ENCODE measurements at places on chromosomes 12 and 14. TPM values are rescaled to one million over a fixed set of nuclear protein-coding genes. Genes with fewer than 3 reads are reported as not detected.

KCNH5 gene
- total RNA-seq: not detected

STON2 gene
- total RNA-seq: 12.3 TPM

ANO4 gene
- not detected for total RNA-seq

CDKN3 gene
- total RNA-seq: 354 TPM

DNA sequence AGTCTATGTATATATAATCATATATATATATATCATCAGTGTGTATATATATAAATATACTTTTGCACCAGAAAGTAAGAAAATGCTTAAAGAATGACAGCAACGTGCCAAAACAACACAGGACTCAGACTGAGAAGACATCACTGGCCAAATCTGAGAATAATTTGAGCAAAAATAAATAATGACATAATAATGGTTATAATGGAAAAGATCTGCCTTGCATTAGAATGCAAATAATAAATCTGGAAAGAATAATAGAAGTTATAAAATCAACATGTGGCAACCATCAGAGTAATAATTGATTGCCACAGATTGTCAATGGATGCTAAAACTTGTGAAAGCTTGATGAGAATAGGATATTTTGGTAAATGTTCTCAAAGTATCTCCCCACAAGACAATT is 61.5 kb upstream of the PLEKHG7 start:
- DNase-seq: no peak
- no peaks in the 10 kb centered on the region for H3K4me1 ChIP-seq
- no peaks in the 10 kb centered on the region for H3K27me3 ChIP-seq
- no peak overlapping the region for H3K4me3 ChIP-seq

DNA sequence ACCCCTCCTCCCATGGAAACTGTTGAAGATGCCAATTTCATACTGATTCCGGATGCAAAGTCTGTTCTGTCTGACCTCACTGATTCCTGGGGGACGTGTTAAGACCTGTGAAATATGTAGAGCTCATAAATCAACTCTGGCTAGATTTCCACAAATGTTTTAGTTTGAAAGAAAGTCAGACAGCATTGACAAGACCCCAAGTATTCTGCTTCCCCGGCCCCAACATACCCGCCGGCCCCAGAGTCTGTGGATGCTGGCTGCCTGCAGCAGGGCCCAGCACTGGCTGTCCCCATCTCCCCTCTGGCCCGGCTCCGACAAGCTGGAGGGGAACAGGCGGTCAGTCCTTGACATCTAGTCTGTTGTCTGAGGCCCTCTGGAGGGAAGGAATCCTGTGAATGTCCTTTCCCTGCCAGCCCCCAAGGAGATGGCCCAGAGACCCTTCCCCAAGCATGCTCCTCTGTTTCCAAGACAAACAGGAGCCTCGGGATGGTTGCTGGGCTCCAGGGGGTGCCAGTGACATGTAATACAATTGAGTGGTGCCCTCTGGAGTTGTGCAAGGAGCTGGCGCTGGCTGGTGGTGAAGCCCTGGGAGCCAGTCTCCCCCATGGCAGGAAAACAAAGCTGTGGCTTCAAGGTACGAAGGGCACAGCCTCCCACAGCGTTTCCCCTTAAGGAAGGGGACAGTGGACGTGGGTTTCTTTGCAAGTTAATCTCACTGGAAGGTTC is 22.3 kb downstream of the FBLN5 start:
- no peak for DNase-seq
- H3K27me3 ChIP-seq: 0 out of 2 replicates have a peak, but pooled peaks cover 3% of the 10 kb centered on the region
- no peaks in the 10 kb centered on the region for H3K4me1 ChIP-seq
- no peaks in the 10 kb centered on the region for H3K36me3 ChIP-seq
- no peak overlapping the region for H3K27ac ChIP-seq
- H3K4me3 ChIP-seq: no peak overlapping the region

GRCh38 chr14:67524634-67524963 is 8.5 kb upstream of the PLEKHH1 start:
- DNase-seq: peak; percentile 45
- peaks cover 25% of the 10 kb centered on the region for H3K27me3 ChIP-seq
- H3K4me1 ChIP-seq: no peaks in the 10 kb centered on the region
- H3K4me3 ChIP-seq: no peak overlapping the region
- no peak overlapping the region for H3K27ac ChIP-seq

DNA sequence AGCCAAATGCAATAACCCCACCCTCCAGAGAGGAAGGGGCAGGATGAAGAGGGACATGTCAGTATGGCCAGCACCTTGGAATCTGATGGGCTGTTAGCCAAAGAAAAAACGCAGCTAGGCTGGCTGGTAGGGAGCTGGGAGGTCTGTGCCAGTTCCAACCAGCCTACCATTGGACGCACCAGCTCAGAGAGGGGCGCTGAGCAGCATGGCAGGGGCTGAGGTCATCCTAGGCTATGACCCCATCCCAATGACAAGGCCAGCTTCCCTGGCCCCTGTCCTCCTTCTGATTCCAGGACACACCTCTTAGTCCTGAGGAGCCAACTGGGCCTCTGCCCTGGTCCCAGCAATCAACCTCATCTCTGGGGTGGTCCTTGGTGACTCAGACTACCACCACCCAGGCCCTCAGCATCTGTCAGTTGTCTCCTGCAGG is 12.2 kb downstream of the ACTN1 start:
- H3K36me3 ChIP-seq: peaks cover 56% of the 10 kb centered on the region
- H3K27ac ChIP-seq: no peak overlapping the region
- no peak overlapping the region for H3K4me3 ChIP-seq
- no peak for DNase-seq

DNA sequence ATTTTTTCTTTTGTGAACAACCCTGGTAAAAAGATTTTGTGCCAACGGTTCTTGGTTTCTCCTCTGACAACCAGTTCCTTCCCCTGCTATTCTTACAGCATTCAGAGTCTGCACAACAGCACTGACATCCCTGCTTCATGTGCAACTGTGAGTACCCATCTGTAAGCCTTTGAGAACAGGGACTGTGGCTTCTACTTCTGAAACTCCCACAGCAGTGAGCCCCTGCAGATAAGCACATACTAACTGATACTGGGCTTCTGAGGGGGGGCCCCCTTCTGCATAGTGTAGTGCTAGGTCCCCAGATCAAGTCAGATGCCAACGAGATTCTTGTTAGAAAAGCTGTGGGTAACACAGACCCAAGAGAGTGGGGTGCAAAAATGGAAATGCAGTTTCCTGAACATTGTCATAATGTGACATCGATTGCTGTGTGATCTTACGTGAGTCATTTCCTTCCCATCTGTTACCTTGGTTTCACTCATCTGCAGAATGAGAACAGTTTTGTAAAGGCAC is 11.1 kb upstream of the NINJ2 start:
- no peaks in the 10 kb centered on the region for H3K4me1 ChIP-seq
- H3K27ac ChIP-seq: no peak overlapping the region
- no peak overlapping the region for H3K4me3 ChIP-seq
- no peaks in the 10 kb centered on the region for H3K27me3 ChIP-seq
- H3K36me3 ChIP-seq: no peaks in the 10 kb centered on the region
- peak; percentile 5 for DNase-seq

- no peak overlapping the region for H3K27ac ChIP-seq
- H3K27me3 ChIP-seq: no peaks in the 10 kb centered on the region
- no peak overlapping the region for H3K4me3 ChIP-seq
- DNase-seq: no peak
- H3K4me1 ChIP-seq: no peaks in the 10 kb centered on the region
Observed at GRCh38 chr12:24919346-24920001, 29.4 kb downstream of the BCAT1 start.

GRCh38 chr12:29711381-29711780 is 72.4 kb downstream of the TMTC1 start:
- DNase-seq: no peak
- H3K27me3 ChIP-seq: peaks cover 15% of the 10 kb centered on the region
- no peaks in the 10 kb centered on the region for H3K4me1 ChIP-seq
- H3K27ac ChIP-seq: no peak overlapping the region
- no peak overlapping the region for H3K4me3 ChIP-seq

- no peak overlapping the region for H3K27ac ChIP-seq
- peaks cover 14% of the 10 kb centered on the region for H3K4me1 ChIP-seq
- no peaks in the 10 kb centered on the region for H3K27me3 ChIP-seq
- DNase-seq: no peak
Observed at GRCh38 chr12:45331552-45331951, 115.7 kb downstream of the ANO6 start.

GRCh38 chr14:90154110-90154509 is 92.3 kb downstream of the KCNK13 start:
- H3K4me3 ChIP-seq: no peak overlapping the region
- no peak overlapping the region for H3K27ac ChIP-seq
- DNase-seq: no peak
- H3K4me1 ChIP-seq: no peaks in the 10 kb centered on the region
- H3K36me3 ChIP-seq: no peaks in the 10 kb centered on the region

Measured in PC-3 (cell line).